C1 segment of cervical spinal cord (tissue), 14 donors: ENCODE measurements at places on chromosomes 6 and 20.

DNA sequence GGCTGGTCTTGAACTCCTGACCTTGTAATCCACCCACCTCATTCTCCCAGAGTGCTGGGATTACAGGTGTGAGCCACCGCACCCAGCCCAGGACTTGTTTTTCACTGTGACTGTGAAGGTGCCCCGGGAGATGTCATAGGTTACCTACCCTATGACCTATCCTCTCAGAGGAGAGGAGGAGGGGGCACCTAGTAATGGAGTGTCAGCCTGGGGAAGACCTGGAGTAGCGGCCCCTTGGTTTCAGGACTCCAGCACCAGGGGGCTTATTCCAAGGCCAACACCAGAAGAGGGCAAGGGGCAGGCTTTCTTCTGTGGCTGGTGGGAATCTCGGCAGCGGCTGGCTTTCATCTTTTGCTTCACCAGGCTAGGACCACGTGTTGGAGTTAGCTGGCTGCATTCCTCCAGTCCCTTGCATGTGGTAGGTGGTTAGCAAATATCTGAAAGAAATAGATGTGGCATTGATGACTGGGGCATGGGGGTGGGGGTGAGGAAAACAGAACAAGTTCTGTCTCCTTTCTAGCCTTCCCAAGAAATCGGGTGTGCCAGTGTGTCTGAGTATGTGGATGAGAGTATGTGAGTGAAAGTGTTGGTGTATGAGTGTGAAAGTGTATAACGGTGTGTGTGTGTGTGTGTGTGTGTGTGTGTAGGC is 7.9 kb upstream of the ITPR3 start:
- no peak for DNase-seq

GRCh38 chr6:23170049-23170448 is 600.7 kb downstream of the HDGFL1 start:
- DNase-seq, result no peak

GRCh38 chr6:116528780-116529179 is 16.7 kb downstream of the TRAPPC3L start:
- no peak for DNase-seq

GRCh38 chr20:35598476-35598875 is 17.2 kb upstream of the SPAG4 start:
- DNase-seq, result no peak

- no peak for DNase-seq
These were observed 25.7 kb downstream of the HEBP2 start for GRCh38 chr6:138429761-138430160.

DNA sequence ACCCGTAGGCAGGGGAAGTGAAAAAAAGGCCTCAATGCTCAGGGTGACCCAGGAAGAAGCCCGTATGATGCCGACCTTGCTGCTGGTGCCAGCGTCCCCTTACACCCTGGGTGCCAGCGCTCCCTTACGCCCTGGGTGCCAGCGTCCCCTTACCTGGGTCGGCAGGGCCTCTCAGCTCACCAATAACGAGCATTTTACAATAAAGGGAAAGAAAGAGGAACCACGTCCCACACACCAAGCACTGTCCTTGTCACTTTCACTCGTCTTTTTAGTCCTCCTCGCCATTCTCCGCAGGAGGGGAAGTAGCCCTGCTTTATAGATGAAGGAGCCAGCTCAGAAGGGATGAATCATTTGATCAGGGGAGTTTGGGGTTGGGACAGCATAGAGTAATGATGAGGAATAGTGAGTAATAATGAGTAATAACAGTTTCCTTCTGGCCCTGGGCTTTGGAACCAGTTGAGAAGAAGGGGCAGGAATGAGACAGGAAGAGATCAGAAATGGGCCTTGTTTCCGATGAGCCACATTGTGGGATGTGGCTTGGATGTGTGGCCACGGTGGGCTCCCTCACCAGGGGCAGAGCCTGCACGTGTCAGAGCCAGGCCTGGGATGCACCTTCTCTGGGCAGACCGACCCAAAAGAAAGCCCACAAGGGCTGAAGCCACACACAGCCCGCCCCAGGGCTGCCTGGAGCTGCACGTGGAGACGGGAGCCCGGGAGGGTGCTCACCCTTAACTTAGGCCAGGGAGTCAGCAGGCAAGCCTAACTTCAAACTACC is 75.7 kb downstream of the SYNJ2 start:
- DNase-seq, result no peak

DNA sequence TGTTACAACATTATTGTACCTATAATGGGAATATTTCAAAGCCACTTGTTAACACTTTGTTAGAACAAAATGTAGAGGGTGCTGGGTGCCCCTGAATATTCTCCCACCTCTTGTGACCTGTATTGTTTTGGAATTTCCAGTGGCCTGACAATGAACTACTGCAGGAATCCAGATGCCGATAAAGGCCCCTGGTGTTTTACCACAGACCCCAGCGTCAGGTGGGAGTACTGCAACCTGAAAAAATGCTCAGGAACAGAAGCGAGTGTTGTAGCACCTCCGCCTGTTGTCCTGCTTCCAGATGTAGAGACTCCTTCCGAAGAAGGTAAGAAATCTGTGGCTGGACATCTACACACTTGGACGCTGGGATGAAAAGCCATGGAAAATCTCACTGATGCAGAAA is 28.9 kb downstream of the PLG start:
- no peak for DNase-seq

DNA sequence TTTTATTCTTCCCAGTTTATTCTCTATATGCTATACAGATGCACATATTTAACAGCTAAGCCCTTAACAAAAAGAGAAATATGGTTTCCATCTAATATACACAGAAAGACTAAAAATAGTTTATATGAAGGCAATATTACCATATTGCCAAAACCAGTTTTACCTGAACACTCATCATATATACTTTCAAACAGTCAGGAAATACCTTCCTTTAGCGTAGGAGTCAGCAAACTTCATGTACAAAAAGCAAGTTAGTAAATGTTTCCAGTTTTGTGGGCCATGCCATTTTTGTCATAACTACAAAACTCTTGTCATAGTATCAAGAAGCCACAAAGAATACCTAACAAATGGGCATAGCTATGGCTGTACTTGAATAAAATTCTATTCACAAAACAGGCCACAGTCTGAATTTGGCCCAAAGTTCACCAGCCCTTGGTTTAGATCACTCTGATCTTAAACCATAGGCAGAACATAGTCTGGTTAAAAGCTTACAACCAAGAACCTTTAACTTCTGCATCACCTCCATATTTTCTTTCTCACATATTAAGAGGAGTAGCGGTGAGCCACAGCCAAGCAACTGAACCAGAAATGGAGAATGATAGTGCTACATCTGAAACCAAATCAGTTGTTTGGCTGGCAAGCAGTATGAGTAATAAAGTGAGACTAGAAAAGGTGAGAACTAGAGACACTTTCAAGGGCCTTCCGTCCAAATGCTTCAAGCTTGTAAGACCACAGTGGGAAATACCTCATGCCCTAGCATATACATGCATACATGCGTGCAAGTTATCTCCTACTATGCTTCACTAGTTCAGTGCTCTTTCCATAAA is 116.6 kb downstream of the PTPRK start:
- DNase-seq, result no peak

DNA sequence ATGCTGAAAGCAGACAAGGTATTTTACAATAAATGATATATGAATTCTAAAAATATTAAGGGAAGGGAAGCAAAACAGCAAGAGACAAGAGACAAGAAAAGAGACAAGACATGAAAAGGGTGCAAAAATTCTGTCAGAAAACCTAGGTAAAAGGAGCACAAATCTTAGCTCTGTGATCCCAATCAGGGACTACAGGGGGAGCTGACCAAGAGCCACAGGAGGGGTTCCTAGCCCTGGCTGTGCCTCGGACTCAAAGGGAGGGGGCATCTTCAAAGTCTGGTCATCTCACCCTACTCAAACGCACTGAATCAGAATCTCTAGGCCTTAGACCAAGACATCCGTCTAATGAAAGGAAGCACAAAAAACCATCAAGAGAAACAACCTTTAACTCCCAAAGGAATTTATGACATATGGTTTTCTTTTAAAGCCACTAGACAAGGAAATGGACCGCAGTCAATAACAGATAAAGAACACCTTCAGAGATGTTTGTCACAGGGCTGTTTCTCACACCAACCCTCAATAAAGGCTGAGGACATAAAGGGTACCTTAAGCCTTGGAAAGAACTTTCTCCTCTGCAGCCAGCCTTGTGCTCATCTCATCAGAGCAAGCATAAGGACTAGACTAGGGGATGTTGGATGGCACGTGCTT is 130.4 kb upstream of the CDYL start:
- DNase-seq, result no peak

DNA sequence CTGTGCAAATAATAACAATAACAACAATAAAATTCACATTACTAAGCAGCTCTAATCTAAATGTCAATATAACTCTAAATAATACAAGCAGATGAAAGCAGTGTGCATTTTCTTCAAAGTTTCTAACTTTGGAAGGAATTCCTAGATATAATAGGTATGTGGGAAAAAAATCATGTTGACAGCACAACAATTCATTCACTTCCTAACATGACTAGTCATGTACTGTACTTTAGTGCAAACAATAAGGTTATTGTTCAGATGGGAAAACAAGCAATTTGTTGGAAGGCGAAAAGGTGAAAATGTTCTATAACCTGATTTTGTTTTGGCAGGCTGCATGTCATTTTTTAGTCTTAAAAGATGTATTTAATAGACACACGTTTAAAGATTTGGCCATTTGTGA is 484.3 kb upstream of the JAG1 start:
- DNase-seq, result no peak

- DNase-seq, result no peak
These were observed 181.6 kb upstream of the SYNCRIP start for GRCh38 chr6:85824329-85824728.

- no peak for DNase-seq
These were observed 85.3 kb downstream of the SIM1 start for GRCh38 chr6:100379386-100379785.

DNA sequence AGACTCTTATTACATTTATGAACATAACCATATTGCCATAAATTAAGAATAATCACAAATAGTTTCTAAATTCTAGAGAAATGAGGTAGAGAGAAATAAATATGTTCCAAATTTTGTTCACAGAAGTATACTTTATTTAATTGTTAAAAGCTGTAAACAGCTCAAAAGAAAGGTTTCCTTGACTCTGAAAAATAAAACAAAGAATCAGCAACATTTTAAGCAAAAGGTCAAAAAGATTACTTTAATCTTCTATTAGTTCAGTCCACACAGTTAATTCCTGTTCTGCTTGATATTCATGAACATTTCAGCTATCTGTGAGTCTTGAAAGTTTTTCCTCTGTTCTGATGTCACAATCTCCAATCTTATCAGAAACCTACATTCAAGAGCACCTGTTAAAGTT is 197.9 kb downstream of the GJA1 start:
- DNase-seq, result no peak

DNA sequence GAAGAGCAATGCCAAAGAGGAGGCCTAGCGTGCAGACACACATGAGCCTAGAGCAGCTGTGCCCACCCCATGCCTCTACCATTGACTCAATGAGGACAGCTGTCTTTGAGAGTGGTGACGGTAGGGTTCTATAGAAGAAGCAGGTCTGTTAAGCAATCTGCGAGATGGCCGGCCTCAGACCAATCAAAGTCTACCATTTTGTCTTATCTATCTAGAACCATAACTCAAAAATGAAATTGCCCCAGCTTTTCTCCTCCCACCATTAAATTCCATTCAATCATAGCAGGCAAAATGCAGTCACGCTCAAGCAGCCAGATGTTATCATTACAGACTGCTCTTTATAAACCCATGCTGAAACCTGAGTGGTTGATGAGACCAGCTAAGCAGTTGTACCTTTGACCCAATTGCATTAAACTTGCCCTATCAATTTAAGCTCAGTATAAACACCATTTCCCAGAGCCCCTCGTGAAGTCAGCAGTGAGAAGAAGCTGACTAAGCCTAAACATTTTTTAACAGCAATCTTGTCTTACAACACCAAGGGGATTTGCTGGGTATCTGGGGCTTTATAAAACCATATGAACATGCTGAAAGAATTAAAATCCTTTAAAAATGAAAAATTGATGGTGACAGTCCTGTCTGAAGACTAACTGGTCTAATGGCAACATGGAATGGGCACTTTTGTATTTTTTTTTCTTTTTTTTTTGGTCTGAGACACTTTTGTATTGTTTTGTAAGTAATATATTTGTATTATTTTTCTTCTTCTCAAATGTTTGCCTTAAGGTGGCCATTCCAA is 57.5 kb downstream of the FOXC1 start:
- no peak for DNase-seq

DNA sequence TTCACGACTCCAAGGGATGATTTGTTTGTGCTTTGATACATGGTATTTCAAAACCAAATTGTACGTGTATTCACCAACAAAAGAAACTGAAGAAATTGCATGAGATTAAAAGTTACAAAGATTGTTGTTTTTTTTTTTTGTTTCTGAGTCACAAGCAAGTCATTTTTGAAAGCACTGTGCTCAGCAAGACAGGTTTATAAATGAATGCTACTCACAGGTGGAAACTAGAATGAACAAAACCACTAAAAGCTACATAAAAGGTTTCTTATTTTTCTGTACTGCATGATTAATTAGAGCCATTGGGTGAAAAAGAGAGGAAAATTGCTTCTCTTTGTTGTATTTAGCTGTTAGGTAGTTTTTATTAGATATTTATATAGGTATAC is 90.2 kb upstream of the RIPOR2 start:
- no peak for DNase-seq

- DNase-seq, result peak; percentile 25
These were observed 3.8 kb downstream of the SLC13A3 start for GRCh38 chr20:46647469-46647868.

- DNase-seq, result no peak
These were observed 492.4 kb downstream of the PKHD1 start for GRCh38 chr6:51594981-51595380.

GRCh38 chr6:19193624-19194023 is 643.5 kb upstream of the ID4 start:
- no peak for DNase-seq

DNA sequence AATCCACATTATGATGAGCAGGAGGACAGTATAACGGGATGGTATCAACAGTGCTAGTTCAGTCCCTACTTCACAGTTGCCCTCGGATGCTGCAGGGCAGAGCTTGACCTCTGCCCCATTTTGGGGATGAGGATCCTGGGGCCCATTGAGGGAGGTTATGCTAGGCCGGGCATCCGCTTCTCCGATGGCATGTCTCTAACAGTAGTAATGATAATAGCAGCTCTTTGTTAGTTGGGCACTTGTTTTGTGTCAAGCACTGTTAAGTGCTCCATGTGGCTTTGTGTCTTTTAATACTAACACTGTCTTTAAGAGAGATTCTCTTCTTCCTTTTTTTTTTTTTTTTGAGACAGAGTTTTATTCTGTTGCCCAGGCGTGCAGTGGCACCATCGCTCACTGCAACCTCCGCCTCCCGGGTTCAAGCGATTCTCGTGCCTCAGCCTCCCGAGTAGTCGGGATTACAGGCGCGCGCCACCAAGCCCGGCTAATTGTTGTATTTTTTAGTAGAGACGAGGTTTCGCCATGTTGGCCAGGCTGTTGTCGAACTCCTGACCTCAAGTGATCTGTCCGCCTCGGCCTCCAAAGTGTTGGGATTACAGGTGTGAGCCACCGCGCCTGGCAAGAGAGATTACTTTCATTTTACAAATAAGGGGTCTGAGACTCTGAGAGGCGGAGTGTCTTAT is 1.1 kb downstream of the MAPRE1 start:
- DNase-seq, result no peak

- no peak for DNase-seq
These were observed 113.8 kb downstream of the CEBPB start for GRCh38 chr20:50304501-50304856.
